H9 (cell line): ENCODE measurements at places on chromosomes 12 and 14.

GRCh38 chr12:123268850-123269249, 2.8 kb downstream of the CDK2AP1 start:
- no peak for DNase-seq

- no peak for DNase-seq
These were observed 223.2 kb downstream of the ADGRD1 start for GRCh38 chr12:131176926-131177325.

- DNase-seq = no peak
These were observed 238.2 kb upstream of the NOVA1 start for GRCh38 chr14:26835979-26836570.

DNA sequence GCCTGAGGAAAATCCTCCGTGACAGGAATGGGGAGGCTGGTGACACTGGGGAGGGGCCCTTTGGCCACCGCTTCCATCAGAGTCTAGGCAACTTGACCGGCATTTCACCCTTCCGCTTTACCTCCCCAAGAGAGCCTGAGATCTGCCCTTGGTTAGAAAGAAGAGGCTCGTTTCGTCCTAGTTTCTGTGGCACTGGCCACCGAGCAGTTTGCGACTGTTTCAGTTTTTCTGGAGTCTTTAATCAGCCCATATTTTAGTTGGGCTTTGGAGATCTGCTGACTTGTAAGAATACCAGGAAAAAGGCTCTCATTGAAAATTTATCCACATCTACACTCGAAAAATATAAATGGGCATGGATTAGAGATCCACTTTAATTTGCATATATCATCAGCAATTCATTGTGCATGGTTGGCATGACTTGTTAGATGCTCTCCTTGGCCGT, 414 bp upstream of the ANKS1B start:
- DNase-seq = no peak

GRCh38 chr12:95227818-95228356, 10.3 kb downstream of the VEZT start:
- no peak for DNase-seq

DNA sequence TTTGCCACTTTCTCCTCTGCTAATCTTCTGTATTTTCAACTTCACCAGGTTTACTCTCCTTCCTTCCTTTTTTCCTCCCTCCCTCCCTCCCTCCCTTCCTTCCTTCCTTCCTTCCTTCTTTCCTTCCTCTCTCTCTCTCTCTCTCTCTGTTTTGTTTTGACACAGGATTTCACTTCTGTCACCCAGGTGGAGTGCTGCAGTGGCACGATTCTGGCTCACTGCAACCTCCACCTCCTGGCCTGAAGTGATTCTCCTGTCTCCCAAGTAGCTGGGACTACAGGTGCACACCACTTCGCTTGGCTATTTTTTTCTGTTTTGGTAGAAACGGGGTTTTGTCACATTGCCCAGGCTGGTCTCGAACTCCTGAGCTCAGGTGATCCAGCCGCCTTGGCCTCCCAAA, 181.2 kb upstream of the BTG1 start:
- DNase-seq = no peak

GRCh38 chr12:117262749-117263148, 72.5 kb upstream of the FBXO21 start:
- DNase-seq = no peak

GRCh38 chr12:74111688-74112360, 425.8 kb upstream of the ATXN7L3B start:
- peak; percentile 81 for DNase-seq

- DNase-seq = no peak
These were observed 44.9 kb downstream of the ADCK1 start for GRCh38 chr14:77844802-77845201.

DNA sequence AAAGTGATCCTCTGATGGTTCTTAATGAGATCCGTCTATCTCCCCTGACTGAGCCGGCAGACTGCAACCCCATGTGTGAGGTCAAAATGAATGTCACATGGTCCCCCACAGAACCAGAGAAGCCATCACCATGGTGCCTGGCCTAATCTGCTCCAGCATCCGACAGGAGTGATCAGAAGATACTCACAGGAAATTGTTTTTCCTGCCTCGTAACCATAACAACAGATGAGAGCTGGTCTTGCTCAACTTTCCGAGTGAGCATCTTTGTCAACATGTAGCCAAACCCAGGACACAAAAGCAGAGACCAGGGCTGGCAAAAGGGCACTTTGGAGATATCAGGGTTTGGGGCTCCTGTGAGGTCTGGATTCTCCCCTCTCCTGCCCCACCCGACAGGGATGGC, 72.1 kb upstream of the C14orf180 start:
- no peak for DNase-seq

GRCh38 chr14:73752297-73752992, 38.3 kb upstream of the PNMA1 start:
- peak; percentile 41 for DNase-seq

GRCh38 chr14:37969511-37969979, 238.2 kb upstream of the SSTR1 start:
- DNase-seq = no peak

DNA sequence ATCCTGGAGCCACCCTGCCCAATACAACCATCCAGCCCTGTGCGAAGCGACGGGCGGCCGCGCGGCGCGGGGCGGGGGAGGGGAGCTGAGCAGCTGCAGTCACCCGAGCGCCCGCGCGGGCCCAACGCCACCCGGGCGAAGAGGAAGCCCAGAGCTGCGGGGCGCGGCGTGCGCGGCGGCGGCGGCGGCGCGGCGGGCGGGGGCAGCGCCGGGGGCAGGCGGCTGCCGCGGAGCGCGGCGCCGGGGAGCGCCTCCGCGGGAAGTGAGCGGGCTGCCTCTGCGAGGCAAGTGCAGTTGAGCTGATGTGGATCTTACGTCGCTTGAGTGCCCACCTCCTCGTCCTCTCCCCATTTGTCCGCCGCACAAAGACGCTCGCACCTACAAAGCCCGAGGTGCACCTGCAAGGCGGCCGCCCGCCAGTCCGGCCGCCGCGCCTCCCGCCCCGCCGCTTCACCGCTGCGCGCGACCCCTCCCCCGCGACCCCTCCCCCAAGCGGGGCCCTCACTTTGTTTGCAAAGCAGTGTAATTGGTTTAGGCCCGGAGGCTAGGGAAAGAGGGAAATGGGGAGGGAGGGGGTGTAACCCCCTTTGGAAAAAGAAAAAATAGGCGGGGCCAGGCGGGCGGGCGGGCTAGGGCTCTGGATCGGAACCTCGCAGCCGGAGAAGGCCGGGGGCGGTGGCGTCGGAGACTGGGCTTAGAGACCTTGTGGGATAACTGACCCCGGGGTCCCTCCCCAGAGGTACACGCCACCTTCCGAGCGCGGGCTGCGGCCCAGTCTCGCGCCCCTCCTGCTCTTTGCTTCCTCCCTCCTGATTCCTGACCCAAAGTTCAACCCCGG, at the start of the genes FOXA1 and TTC6:
Gene FOXA1 (minus strand): TSS at position 279 of the 838 bp plus-strand sequence. CDS start 277 bp downstream, at position 2.
Gene TTC6 (plus strand): TSS at position 659 of the 838 bp plus-strand sequence. CDS start 26,436 bp downstream, outside the sequence.
- DNase-seq = peak; percentile 81

DNA sequence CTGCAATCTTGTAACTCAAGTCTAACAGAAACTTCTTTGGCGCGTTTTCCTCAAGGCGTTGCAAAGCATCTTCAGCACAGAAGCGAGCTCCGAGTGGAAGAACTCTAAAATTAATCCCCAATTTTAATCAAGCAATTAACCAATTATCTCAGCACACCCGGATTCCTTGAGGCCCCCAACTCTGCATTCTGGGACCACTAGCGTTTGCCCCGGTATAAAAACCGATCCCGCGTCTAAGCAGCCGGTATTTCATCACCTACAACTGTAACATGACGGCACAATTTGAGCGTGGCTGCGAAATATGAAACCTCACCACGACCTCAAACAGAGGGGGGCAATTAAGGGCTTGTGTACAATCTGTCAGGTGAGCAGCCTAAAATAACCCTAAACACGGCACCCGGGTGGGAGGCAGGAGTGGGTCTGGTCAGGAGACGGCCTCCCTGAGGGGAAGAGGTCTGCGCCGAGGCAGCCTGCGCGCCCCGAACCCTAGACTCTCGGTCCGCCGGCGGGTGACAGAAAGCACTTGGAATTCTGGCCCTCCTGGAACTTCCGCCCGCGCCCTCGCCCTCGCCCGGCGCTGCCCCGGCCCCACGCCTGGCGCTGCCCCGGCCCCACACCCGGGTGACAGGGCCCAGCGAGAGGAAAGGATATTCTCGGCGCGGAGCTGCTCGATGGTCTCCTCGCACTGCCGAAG, 594 bp downstream of the ZCCHC8 start:
- peak; percentile 59 for DNase-seq

- DNase-seq = peak; percentile 61
These were observed 42.8 kb upstream of the CMKLR1 start for GRCh38 chr12:108381787-108382436.

DNA sequence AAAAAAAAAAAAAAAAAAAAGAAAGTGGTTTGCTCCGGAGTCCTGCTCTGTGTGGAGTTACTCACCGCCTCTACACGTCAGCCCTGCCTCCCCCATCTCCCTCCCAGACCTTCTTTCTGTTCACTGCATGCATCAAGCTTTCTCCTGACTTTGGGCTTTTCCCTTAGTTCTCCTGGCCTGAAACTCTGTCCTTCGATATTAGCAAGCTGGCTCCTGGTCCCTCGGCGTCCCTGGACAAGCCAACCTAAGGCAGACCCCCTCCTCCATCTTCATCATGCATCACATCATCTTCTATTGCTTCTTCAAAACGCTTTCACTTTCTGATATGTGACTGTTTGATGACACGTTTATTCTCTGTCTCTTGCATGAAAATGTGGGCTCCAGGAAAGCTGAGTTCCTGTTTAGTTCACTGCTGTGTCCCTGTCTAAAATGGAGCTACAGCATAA, 40.6 kb downstream of the SLC15A4 start:
- no peak for DNase-seq

GRCh38 chr12:108820707-108821406, 36.5 kb downstream of the SSH1 start:
- DNase-seq = no peak

GRCh38 chr12:122042910-122043309, 21.2 kb downstream of the BCL7A start:
- no peak for DNase-seq

DNA sequence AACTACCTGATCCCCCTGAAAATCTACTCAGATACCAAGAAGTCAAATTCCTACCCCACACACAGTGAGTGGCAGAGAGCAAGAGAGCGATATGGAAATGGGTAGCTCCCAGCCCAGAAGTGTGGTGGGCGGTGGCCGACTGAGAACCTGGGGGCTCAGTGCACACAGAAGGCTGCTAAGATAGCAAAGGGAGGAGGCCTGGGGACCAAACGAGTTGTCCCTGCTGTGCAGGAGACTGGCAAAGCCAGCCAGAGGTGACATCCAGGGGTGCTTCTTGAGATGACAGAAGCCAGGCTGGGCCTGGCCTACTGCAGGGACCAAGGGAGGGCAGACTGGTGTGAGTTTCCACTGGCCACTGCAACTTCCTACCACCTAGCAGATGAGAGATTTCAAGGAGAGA, 52.9 kb downstream of the VWF start:
- DNase-seq = no peak

- DNase-seq = no peak
These were observed 356.5 kb upstream of the SOX5 start for GRCh38 chr12:24306001-24306400.

GRCh38 chr14:93688239-93688666, 100.0 kb downstream of the PRIMA1 start:
- peak; percentile 84 for DNase-seq

GRCh38 chr12:3292677-3293412, 198.2 kb upstream of the PRMT8 start:
- DNase-seq = no peak

GRCh38 chr12:89040146-89040964, 311.9 kb downstream of the DUSP6 start:
- peak; percentile 55 for DNase-seq

DNA sequence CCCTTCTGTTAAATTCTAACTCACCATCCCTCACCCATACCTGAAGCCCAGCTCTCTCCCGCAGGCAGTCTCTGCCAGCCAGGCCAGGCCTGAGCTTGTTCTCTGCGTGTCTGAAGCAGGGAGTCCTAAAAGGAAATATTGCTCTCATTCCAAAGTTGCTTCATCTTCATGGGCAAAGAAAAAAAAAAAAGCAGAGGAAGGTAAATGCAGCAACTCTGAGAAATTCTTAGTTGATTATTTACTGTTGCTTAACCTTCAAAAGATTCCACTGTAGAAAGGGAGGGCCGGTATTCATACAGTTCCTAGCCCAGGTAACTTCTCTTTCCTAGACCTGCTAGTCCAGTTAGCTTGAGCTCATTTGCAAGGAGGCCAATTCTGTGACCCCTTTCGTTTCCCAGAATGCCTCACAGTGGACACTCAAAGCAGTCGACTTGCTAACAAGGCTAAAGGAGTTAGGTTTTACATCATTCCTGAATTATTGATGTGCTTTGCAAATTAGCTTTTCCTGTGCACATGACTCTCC, 193.5 kb upstream of the EEA1 start:
- no peak for DNase-seq

DNA sequence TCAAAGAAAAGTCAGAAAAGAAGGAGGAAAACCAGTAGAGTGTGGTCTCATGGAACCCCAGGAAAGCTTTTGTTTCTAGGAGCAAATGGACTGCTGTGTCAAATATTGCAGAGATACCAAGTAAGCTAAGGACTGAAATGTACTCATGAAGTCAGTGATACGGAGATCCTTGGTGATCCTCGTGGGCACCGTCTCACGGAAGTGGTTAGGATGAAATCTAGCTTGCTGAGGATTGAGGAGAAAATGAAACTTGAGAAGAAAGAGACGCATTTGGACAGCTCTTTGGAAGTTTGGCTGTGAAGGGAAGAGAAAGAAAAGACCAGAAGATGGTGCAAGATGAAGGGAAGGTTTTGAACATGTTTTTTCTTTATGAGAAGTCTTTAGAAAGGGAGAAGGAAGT, 104.0 kb upstream of the CCND2 start:
- no peak for DNase-seq

DNA sequence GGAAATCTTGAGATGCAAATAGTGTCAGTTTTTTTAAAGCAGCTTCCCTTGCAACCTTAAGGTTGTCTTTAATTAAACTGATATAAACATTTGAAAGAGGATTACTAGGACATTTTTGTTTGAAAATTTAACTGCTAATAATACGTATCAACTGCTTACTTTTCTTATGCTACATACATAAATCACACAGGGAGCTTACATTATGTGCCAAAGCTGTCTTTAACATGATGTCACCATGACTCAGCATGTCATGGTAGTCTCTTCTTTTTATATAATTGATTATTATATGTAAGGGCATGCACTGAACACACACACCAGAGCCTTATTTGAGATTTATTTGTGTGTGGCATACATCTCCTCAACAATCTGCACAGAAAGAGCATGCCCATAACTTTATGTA, 63.0 kb upstream of the PTHLH start:
- no peak for DNase-seq

- DNase-seq = no peak
These were observed 77.2 kb downstream of the FERMT2 start for GRCh38 chr14:52873694-52874093.

DNA sequence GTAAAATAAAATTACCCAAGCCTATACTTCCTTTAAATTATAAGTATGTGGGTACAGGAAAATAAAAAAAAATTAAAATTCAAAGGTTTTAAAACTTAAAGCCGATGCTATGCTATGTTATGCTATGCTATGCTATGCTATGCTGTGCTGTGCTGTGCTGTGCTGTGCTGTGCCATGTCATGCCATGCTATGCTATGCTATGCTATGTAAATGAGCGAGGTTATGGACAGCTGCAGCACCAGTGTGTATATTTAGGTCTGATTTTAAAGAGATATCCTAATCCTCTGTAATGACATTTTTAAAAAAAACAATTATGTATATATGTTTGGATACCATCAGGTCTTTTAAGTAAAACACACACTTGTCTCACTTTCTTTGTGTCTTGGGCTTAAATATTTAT, 1822.0 kb upstream of the SEL1L start:
- no peak for DNase-seq

- no peak for DNase-seq
These were observed 67.5 kb downstream of the CLMN start for GRCh38 chr14:95252219-95252618.

- DNase-seq = no peak
These were observed 71.6 kb downstream of the SPRING1 start for GRCh38 chr12:116666305-116666673.
